ENCODE measurements at places on chromosomes 7 and 10. TPM values are rescaled to one million over a fixed set of nuclear protein-coding genes. Genes with fewer than 3 reads are reported as not detected.
A peak's percentile ranks its signal among the peaks of the same experiment; 100 is the strongest.

Gene BLNK
- 0.69 TPM for total RNA-seq

Gene GRM3
- total RNA-seq: not detected

Gene NUDT5
- total RNA-seq: 94.7 TPM

Gene VAX1
- total RNA-seq: not detected

Gene KCND2
- total RNA-seq: not detected

DNA sequence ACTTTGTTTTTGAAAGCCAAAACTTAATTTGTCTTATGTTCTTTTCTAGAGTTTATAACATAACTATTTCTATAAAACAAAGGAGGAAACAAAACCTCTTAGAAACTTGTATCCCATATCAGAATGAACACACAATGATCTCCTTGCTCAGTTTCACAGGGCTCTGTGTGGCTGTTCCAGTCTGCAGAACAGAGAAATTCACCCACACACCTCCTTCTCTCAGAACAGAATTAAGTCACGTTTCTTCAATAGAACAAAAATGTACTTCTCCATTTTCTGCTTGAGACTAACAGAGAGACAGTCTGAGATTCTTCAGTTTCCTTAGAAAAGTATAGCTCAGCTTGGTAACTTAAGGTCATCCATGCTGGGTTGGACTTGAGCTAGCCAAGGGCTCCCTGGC is 15.8 kb upstream of the DOCK1 start:
- H3K27ac ChIP-seq: no peak overlapping the region
- H3K36me3 ChIP-seq: peaks cover 1% of the 10 kb centered on the region
- DNase-seq: no peak
- no peaks in the 10 kb centered on the region for H3K27me3 ChIP-seq
- no peaks in the 10 kb centered on the region for H3K4me1 ChIP-seq

DNA sequence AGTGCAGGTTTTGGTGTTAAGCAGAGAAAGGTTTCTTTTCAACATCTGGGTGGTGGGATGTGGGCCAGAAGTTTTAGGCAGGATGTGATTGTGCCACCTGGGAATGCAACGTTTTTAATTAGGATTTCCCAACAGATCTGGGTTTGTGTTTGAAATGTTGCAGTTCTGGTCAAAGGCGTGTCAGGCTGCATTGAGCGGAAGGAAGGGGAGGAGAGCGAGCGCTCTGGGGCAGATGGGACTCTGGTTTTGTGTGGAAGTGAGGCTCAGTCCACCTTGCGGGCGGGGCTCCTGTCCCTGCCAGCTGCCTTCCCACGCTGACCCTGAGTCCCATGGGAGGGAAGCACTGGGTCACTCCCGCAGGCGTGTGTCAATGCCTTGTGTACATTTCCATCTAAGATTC is 767.7 kb downstream of the KCNMA1 start:
- no peak overlapping the region for H3K27ac ChIP-seq
- H3K36me3 ChIP-seq: no peaks in the 10 kb centered on the region
- H3K4me1 ChIP-seq: no peaks in the 10 kb centered on the region
- H3K27me3 ChIP-seq: peaks cover 16% of the 10 kb centered on the region

- DNase-seq: no peak
- H3K36me3 ChIP-seq: peaks cover 5% of the 10 kb centered on the region
- no peak overlapping the region for H3K4me3 ChIP-seq
Measured at GRCh38 chr7:70849580-70850235, 282.2 kb upstream of the GALNT17 start.

DNA sequence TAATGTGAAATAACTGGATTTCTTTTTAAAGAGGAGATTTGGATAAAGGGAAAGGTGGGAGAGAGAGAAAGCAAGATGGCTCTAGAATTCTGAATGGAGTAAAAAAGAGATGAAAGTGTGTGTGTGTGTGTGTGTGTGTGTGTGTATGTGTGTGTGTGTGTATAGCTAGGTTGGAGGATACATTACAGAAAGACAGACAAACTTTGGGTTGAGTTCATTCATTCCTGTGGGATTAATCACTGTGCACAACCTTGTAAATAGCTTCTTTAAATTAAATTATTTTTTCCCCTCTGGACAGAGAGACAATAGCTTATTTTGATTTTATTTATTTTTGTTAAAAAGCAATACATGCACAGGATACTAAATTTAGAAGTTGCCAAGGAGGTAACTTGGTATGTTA is 7.5 kb downstream of the ASB4 start:
- H3K27me3 ChIP-seq: no peaks in the 10 kb centered on the region
- no peak overlapping the region for H3K27ac ChIP-seq
- no peak for DNase-seq
- H3K36me3 ChIP-seq: no peaks in the 10 kb centered on the region

DNA sequence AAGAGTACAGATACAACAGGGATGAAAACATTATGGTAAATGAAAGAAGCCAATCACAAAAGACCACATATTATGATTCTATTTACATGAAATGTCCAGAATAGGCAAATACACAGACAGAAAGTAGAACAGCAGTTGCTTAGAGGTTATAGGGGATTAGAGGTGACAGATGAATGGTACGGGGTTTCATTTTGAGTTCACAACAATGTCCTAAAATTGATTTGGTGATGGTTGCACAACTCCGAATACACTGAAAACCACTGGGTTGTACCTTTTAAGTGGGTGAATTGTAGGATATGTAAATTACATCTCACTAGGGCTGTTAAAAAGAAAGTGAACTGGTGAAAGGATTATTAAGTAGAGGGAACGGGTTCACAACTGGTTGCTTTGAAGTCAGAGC is 76.3 kb upstream of the MRLN start:
- H3K4me1 ChIP-seq: peaks cover 50% of the 10 kb centered on the region
- no peak overlapping the region for H3K4me3 ChIP-seq
- H3K36me3 ChIP-seq: peaks cover 22% of the 10 kb centered on the region
- DNase-seq: no peak
- no peaks in the 10 kb centered on the region for H3K27me3 ChIP-seq

DNA sequence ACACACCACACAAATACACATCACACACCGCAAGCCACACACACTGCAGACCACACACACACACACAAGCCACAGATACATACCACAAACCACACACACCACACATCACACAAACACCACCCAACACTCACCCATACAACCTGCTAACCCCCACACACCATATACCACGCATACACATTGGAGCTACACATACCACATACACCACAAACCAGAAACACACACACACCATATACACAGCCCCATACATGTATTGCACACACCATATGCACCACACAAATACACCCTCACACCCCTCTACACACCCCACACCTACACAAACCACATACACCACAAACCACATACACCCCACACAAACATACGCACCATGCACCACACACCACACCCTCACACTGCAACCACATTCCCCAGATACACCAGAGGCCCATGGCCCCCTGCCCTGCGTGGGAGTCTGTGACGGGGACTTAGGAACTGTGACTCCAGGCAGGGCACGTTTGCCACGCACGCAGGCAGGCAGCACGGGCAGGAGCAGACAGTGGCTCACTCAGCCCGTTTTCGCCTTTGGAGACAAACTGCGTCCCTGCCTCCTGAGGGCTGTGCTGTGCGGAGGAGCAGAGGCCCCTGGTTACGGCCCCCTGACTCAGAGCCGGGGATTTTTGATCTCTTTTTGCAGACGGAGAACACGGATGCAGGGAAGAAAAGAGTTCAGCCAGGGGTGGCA is 52.6 kb downstream of the TMEM209 start:
- peaks cover 5% of the 10 kb centered on the region for H3K36me3 ChIP-seq
- H3K4me1 ChIP-seq: no peaks in the 10 kb centered on the region
- peaks cover 11% of the 10 kb centered on the region for H3K27me3 ChIP-seq
- no peak overlapping the region for H3K27ac ChIP-seq
- DNase-seq: no peak

GRCh38 chr7:45253368-45253767 is 95.8 kb downstream of the RAMP3 start:
- no peaks in the 10 kb centered on the region for H3K36me3 ChIP-seq
- no peak overlapping the region for H3K4me3 ChIP-seq
- H3K4me1 ChIP-seq: no peaks in the 10 kb centered on the region
- no peak for DNase-seq

DNA sequence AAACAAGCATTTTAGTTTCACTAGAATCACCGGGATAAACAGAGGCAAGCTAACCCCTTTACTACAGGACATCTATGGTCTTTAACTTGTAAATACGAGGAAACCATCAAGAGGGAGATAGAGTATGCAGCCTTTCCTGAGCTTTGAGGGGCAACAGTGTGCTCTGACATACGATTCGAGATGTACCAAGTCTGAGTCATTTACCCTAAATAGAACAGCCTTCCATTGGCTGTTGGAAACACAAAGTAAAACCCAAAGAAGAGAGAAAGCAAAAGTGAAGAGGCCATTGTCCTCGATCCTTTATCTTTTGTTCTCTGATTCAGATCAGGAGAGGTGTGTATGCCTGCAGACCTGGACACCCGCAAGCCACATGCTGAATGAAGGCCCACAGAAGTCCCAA is 289.5 kb downstream of the KCNMA1 start:
- no peak for DNase-seq
- H3K36me3 ChIP-seq: no peaks in the 10 kb centered on the region
- peaks cover 6% of the 10 kb centered on the region for H3K4me1 ChIP-seq

GRCh38 chr10:88865281-88865876 is 13.7 kb upstream of the ANKRD22 start:
- no peak overlapping the region for H3K27ac ChIP-seq
- no peak for DNase-seq
- no peak overlapping the region for H3K4me3 ChIP-seq

- H3K4me3 ChIP-seq: no peak overlapping the region
- no peak for DNase-seq
- H3K27me3 ChIP-seq: peaks cover 56% of the 10 kb centered on the region
- H3K4me1 ChIP-seq: no peaks in the 10 kb centered on the region
- no peak overlapping the region for H3K27ac ChIP-seq
Measured at GRCh38 chr10:94412449-94412848, 10.1 kb downstream of the TBC1D12 start.

- H3K4me1 ChIP-seq: no peaks in the 10 kb centered on the region
- no peaks in the 10 kb centered on the region for H3K36me3 ChIP-seq
- H3K27ac ChIP-seq: no peak overlapping the region
- H3K27me3 ChIP-seq: no peaks in the 10 kb centered on the region
- DNase-seq: no peak
Measured at GRCh38 chr7:8620169-8620568, 186.8 kb downstream of the NXPH1 start.

DNA sequence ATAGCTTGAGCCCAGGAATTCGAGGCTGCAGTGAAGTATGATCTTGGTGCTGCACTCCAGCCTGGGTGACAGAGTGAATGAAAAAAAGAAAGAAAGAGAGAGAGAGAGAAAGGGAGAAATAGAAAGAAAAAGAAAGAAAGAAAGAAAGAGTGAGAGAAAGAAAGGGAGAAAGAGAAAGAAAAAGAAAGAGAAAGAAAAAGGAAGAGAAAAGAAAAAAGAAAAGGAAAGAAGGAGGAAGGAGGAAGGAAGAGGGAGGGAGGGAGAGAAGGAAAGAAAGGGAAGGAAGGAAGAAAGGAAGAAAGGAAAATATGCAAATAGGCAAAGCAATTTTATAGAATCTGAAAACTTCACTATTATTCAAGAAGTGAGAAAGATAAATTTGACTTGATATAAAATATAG is 24.5 kb upstream of the JCAD start:
- no peaks in the 10 kb centered on the region for H3K4me1 ChIP-seq
- H3K27ac ChIP-seq: no peak overlapping the region
- peaks cover 37% of the 10 kb centered on the region for H3K27me3 ChIP-seq
- H3K4me3 ChIP-seq: no peak overlapping the region
- peaks cover 2% of the 10 kb centered on the region for H3K36me3 ChIP-seq

DNA sequence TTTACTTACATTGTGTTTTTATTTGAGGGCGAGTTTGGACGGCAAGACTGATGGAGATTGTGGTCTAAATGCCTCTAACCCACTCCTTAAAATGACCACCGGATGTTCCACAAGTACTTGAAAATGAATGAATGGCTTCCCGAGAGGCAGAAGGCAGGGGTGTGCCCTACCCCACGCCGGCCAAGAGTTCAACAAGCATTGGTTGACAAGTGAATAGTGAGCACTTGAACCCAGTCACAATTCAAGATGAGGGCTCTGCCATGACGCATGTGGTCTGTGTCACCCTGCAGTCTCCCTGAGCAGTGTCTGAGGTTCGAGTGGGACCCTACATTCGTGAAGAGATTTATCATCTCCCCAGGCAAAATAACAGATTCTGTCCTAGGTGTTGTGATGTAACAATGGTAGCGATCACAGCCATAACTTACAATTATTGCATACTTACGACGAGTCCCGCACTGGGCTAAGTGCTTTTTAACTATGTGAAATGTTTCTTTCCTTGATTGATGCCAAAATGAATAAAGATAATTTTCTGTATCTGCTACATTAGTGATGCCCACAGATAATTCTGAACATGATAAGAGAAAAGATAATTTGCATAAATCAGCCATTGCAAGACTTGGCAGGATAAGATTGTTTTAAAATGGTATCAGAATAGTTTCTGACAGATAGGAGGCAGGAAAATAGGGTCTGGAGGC is 305.4 kb downstream of the WDR37 start:
- no peak overlapping the region for H3K27ac ChIP-seq
- peaks cover 26% of the 10 kb centered on the region for H3K4me1 ChIP-seq
- no peaks in the 10 kb centered on the region for H3K36me3 ChIP-seq
- peaks cover 48% of the 10 kb centered on the region for H3K27me3 ChIP-seq

DNA sequence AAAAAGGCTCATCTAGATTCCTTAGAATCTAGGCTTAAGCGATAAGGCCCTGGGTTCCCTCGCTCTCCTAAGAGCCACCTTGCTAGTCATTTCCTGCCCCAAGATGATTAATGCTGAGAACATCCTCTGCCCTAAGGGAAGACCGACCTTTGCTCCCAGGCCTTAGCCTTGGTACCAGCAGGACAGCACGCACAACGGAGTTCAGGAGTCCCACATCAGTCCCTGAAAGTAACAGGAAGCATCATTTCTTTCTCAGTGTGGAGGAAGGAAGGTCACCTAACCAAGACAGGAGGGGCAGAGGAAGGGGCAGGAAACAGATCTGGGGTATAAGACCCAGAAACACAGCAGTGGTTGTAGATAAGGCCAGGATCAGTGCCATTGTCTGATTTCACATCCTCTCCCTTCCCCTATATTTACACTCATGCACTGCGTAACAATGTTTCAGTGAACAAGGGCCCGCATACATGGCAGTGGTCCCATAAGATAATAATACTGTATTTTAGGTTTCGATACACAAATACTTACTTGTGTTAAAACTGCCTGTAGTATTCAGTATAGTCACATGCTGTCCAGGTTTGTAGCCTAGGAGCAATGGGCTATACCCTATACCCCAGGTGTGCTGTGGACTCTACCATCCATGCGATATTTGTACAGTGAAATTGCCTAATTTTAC is 8.1 kb upstream of the FAM107B start:
- peak; percentile 5 for DNase-seq
- no peaks in the 10 kb centered on the region for H3K27me3 ChIP-seq
- H3K4me1 ChIP-seq: peaks cover 10% of the 10 kb centered on the region
- H3K27ac ChIP-seq: no peak overlapping the region

Data from activated T-cell treated with anti-CD3 and anti-CD28 coated beads, Interleukin-2, amount 50 U/mL, for 72 hours (primary cell).